ENCODE measurements at places on chromosomes 4 and X.

DNA sequence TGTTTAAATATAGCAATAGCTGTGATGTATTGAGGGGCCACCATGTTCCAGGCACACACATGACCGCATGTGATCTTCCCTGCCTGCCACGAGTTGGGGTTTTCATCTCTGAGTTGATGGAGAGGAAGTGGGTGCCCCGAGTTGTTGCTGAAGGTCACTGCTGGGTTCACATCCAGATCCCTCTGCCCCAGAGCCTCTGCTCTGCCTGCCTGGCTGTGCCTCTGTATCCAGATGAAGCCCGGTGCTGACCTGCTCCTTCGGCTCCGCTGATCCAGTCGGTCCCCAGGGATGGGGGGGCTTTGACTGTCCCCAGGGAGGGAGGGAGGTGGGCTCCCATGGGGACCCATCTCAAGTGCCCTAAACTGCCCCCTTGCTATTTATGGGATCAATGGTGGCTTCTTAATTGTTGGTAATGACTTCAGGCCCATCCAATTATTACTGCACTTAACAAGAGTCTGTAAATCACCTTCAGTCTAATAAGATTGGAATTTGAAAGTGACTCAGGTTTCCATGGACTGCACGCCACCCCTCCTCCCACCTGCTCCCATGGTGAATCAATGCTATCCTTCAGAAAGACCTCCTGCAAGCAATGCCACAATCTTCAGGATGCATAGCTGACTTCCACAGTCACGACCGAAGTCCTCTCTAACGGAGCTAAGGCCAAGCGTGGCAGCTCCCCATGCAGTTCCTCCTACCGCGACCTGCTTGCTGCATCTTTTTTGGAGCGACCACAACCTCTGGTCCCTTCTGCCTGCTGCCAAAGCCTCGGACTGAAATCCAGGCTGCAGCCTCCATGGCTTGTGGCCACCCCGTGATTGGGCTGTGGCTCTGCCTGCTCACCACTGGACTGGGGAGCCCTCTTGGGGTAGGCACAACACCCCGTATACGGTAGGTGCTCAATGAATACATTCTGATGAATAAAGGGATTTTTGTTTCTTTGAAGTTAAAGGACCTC, 73.1 kb downstream of the CPZ start:
- no peak for DNase-seq

- DNase-seq = no peak
Observed at GRCh38 chr4:88799900-88800299, 102.3 kb upstream of the NAP1L5 start.

GRCh38 chrX:11269996-11270395, 23.2 kb upstream of the AMELX start:
- no peak for DNase-seq

- DNase-seq = no peak
Observed at GRCh38 chrX:37813570-37813969, 33.7 kb downstream of the CYBB start.

DNA sequence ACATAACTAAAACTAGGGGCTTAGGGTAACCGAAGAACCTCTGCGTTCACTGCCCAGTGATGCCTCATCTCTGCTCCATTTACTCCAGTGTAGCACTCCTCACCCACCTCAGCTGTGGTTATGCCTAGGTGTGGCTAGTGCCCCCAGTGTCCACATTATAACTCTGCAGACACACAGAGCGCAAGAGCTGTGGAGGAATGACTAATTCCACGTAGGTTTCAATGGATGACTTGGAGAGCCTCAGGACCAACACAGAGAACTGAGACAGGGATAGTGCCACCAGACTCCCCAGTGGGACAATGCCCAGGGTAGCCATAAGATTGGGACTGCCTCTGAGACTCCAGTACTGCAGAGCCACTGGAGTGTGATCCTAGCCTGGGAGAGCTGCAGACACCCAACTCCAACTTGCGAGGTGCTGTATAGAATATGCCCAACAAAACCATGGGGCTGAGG, 542.4 kb upstream of the DIPK2B start:
- peak; percentile 36 for DNase-seq

GRCh38 chrX:72100824-72101351, 30.8 kb downstream of the RTL5 start:
- no peak for DNase-seq

GRCh38 chrX:100973411-100973810, 3.9 kb downstream of the ARL13A start:
- peak; percentile 43 for DNase-seq

- DNase-seq = peak; percentile 81
Observed at GRCh38 chrX:110284159-110284558, 33.7 kb downstream of the AMMECR1 start.

DNA sequence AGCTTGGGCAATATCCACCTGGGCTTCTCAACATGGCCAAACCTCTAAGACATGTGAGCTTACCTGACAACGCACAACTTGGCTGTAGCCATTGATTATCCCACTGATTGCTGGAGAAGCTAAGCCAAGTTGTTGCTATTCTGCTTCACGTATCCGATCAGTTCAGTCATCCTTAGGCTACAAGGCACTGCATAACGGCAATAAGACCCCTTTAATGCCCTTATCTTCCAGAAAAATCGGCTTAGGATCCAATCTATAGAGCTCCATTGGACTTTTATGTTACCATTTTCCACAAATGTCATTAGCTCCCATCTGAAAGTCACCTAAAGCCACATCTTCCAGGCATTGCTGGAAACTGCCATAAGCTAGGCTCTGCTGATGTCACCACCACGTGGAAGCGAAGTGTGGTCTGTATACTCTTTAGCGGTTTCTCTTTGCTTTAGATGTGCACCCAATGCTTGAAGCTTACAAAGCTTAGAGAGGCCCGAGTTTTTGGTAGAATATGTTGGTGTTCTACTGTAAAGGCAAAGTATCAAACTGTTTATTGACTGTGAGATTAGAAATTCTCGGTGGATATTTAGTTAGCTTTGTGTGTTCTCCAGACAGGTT, 163.1 kb downstream of the CPE start:
- no peak for DNase-seq

DNA sequence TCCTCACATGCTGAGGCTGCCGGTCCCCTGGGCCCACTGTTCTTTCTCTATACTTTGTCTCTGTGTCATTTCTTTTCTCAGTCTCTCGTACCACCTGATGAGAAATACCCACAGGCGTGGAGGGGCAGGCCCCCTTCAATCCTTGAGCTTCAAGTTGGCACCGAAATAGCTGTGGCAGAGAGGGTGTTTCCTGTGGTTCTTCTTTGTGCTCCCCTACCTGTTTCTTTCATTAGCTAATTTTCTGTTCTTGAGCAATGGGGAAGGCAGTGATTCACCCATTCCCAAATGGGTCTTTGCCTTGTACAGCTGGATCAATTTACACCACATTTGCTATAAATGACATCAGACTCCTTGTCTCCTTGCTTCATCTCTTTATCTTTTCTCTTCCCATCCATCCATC, 2.1 kb upstream of the CYSLTR1 start:
- DNase-seq = no peak

GRCh38 chrX:23887451-23887850, 20.3 kb downstream of the APOO start:
- peak; percentile 24 for DNase-seq
